ENCODE measurements at places on chromosomes 1 and 21.

- DNase-seq: no peak
Observed at GRCh38 chr1:219523411-219523810, 89.5 kb downstream of the ZC3H11B start.

DNA sequence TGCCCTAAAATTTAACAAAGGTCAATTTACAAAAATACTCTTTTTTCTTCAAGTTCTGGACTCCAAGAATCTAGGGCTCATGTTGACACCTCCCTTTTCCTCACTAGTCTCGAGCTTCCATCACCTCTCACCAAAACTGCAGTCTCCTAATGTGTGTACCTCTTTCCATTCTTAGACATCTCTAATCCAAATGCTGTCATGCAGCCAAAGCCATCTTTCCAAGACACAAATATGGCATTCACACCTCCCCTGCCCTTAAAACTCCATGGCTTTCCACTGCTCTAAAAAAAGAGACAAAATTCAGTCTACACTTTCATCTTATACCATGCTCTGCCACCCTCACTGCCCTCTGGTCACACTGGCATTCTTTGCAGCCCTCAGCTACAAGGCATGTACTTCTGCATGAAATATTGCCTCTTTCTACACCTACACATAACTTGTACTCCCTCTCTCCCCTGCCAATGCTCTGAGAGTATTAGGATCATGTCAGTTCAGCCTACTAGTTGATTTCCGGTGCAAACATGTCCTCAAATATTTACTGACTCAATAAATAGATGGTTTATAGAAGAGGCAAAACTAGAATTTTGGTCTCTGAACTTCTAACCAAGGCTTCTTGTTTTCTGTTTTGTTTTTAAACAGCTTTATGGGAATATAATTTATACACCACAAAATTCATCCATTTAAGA lies 26.9 kb downstream of the ADSS2 start:
- no peak for DNase-seq

- peak; percentile 67 for DNase-seq
Observed at GRCh38 chr1:110464340-110464739, 13.4 kb downstream of the PROK1 start.

GRCh38 chr1:155454096-155454495 lies 108.5 kb downstream of the ASH1L start:
- DNase-seq: peak; percentile 34

- DNase-seq: no peak
Observed at GRCh38 chr1:44105810-44106209, 12.8 kb upstream of the KLF17 start.

GRCh38 chr1:167899253-167899681 lies 14.7 kb downstream of the ADCY10 start:
- peak; percentile 78 for DNase-seq

DNA sequence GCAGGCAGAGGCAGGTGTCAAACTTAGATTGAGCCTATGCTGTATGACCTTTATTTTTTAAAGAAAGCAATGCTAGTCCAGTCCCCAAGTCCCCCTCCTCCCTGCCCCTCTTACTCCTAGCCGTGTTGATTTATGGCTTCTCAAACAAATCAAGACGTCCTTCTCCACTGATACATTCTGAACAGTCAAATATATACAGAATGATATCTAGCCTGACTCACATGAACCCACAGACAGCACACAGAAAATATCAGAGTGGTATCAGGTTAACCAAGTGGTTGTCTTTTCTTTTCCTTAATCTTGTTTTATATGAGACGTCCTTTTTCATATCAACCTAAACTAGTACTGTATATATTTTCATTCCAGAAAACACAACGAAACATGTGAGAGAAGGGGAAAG lies 13.4 kb downstream of the DAB1 start:
- DNase-seq: no peak

- no peak for DNase-seq
Observed at GRCh38 chr1:229347528-229347927, 4.7 kb upstream of the CCSAP start.

- DNase-seq: no peak
Observed at GRCh38 chr21:18716578-18717138, 313.1 kb upstream of the TMPRSS15 start.

Data from fibroblast of mammary gland (primary cell).